ENCODE measurements at places on chromosomes 6 and 20. TPM values are rescaled to one million over a fixed set of nuclear protein-coding genes. Genes with fewer than 3 reads are reported as not detected.

DNA sequence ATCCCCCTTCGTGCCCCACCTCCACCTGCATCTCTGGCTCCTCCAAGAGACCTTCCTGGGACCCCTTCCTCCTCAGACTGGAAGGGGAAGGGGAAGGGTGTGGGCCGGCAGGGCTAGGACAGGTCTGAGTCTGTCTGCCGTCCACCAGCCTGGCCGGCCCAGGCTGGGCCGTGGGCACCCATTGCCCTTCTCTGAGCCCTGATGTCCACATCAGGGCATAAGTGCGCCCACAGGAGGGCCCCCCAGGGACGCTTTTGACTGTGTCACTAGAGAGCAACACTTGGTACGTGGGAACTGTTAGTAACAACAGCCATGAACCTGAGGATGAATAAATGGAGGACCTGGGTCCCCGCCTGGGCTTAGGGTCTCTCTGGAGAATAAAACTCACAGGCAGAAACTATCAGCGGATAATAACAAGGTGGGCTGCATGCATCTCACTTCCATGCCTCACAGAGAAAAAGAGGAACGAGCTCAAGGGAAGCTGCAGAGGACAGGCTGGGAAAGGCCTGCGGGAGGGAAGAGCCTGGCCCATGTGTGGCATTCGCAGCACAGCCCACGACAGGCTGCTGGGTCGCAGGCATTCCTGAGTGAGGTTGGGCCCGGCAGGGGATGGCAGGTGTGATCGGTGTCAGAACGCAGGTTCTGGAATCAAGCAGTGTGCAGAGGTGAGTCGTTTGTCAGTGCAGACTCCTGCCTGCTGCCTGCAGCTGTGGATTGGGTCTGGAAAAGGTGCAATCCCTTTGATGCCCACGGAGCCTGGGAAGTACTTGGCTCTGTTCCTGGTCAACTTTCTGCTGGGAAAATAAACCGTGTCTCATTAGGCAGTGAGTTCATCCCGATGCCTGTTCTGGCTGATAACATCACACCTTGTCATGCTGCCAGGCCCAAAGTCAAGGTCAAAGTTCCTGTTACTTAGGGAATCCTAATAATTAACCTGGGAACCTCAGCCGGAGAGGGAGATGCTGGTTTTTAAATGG is 60.9 kb downstream of the BCAS4 start:
- no peaks in the 10 kb centered on the region for H3K36me3 ChIP-seq
- H3K27ac ChIP-seq = no peak overlapping the region
- H3K27me3 ChIP-seq = no peaks in the 10 kb centered on the region
- H3K4me3 ChIP-seq = no peak overlapping the region

GRCh38 chr20:38969708-38970107 is 7.6 kb downstream of the DHX35 start:
- peak overlapping the region; percentile 79 for H3K27ac ChIP-seq
- H3K36me3 ChIP-seq = no peaks in the 10 kb centered on the region
- peaks cover 60% of the 10 kb centered on the region for H3K4me1 ChIP-seq
- no peaks in the 10 kb centered on the region for H3K27me3 ChIP-seq
- H3K4me3 ChIP-seq = no peak overlapping the region

DNA sequence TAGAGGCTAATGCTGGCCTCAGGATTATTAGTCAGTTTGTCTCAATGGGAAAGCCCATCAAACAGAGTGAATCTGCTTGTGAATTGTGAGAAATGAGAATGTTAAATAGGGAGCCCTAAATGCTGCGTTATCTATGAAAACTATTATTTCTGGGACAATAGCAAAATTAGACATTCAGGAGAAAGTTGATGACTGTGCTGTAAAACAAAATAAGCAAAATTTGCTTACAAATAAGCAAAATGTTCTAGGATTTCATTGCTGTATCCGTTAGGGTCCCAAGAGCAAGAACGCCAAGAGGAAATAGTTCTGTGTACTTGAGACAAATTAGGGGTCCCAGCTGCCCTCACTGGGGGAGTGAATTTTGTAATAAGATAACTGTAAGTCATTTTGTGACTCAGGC is 59.2 kb upstream of the RAB32 start:
- no peaks in the 10 kb centered on the region for H3K4me1 ChIP-seq
- no peak overlapping the region for H3K4me3 ChIP-seq
- H3K27ac ChIP-seq = no peak overlapping the region
- no peaks in the 10 kb centered on the region for H3K27me3 ChIP-seq

GRCh38 chr6:120671519-120671918 is 662.8 kb downstream of the TBC1D32 start:
- H3K36me3 ChIP-seq = no peaks in the 10 kb centered on the region
- H3K4me3 ChIP-seq = no peak overlapping the region
- no peak for DNase-seq
- no peak overlapping the region for H3K27ac ChIP-seq
- H3K27me3 ChIP-seq = no peaks in the 10 kb centered on the region
- no peaks in the 10 kb centered on the region for H3K4me1 ChIP-seq

The GPLD1 gene
- total RNA-seq = 3.8 TPM

DNA sequence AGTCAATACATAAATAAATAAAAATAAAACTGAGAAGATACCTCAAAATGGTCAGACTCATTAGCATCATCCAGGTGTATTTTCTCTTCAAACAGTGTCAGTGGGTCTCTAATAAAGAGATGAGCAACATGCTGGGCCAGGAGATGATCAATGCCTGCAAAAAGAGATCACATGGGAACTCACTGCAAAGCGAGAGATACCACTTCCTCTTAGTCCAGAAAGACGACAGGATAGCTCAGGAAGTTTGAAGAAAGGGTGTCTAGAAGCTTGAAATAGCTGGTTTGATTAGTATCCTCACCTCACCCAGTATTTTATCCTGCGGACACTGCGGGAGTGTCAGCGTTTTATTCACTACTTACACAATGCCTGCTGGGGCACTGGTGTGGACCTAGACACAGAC is 38.0 kb downstream of the GCLC start:
- DNase-seq = no peak
- H3K4me3 ChIP-seq = no peak overlapping the region
- H3K36me3 ChIP-seq = peaks cover 42% of the 10 kb centered on the region
- H3K27ac ChIP-seq = no peak overlapping the region

The LAMA2 gene
- total RNA-seq = 115 TPM

DNA sequence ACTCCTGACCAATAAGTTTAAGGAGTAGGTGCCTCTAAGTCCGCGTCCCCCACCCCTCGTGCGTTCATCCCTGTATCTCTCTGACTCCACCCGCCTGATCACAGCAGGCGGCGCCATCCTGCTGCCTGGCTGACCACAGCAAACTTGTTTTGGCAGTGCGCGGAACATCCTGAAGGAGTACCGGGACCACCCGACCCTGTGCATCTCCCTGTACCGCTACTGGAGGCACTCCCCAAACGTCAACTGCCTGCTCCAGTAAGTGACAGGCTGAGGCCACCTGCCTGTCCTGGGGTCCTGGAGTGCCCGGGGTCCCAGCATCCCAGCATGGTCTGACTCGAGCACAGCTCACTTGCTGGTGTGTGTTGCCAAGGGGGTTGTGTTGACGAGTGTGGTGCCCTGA is 19.0 kb downstream of the PNLDC1 start:
- H3K27ac ChIP-seq = no peak overlapping the region
- no peak overlapping the region for H3K4me3 ChIP-seq
- no peaks in the 10 kb centered on the region for H3K4me1 ChIP-seq
- H3K36me3 ChIP-seq = no peaks in the 10 kb centered on the region
- DNase-seq = no peak
- no peaks in the 10 kb centered on the region for H3K27me3 ChIP-seq

GRCh38 chr6:137261361-137261760 is 42.2 kb upstream of the IFNGR1 start:
- H3K27me3 ChIP-seq = no peaks in the 10 kb centered on the region
- no peak for DNase-seq
- peaks cover 36% of the 10 kb centered on the region for H3K4me1 ChIP-seq

GRCh38 chr6:40819182-40819834 is 219.7 kb downstream of the UNC5CL start:
- no peak for DNase-seq
- H3K27ac ChIP-seq = no peak overlapping the region

- no peak for DNase-seq
- H3K36me3 ChIP-seq = no peaks in the 10 kb centered on the region
- H3K27me3 ChIP-seq = no peaks in the 10 kb centered on the region
- H3K4me3 ChIP-seq = no peak overlapping the region
- H3K4me1 ChIP-seq = no peaks in the 10 kb centered on the region
- H3K27ac ChIP-seq = no peak overlapping the region
Observed at GRCh38 chr6:121142093-121142492, 192.2 kb downstream of the TBC1D32 start.

DNA sequence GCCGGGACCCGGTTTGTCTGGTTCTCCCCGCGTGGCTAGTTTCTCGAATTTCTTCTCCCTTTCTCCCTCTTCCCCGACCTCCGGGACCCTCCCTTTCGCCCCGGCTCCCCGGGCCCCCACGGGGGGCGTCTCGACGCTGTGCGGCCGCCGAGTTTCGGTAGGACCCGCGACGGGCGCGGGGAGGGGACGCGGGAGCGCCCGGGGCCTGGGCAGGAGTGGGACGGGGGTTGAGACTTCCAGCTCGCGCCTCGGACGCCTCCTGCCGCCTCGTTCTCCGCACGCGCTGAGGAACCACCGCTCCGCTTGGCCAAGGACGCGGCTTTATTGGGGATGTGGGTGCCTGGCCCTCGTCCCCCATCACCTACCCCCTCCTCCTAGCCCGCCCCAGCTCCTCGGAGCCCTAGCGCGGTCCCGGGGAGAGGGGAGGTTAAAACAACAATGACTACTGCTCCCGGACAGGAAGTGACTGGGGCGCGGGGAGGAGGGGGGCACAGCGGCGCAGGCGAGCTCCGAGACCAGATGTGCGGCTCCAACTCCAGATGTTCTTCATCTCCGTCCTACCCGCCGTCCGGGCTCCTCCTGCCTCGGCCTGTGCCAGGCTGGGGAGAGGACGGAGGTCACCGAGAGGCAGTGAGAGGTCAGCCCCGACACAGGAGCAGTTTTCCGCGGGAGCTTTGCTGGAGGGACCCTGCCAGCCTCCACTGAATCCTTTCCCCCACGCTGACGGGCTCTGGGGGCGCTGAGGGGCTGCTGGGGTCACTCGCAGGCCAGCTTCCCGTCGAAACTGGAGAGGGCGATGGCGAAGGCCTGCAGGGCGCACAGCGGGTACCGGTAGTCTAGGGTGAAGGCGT is 917 bp upstream of the TEAD3 start:
- DNase-seq = no peak
- H3K36me3 ChIP-seq = no peaks in the 10 kb centered on the region
- H3K4me3 ChIP-seq = peak overlapping the region; percentile 99
- peaks cover 52% of the 10 kb centered on the region for H3K4me1 ChIP-seq
- peak overlapping the region; percentile 97 for H3K27ac ChIP-seq
- no peaks in the 10 kb centered on the region for H3K27me3 ChIP-seq

- H3K36me3 ChIP-seq = no peaks in the 10 kb centered on the region
- DNase-seq = no peak
- H3K27me3 ChIP-seq = no peaks in the 10 kb centered on the region
- H3K27ac ChIP-seq = peak overlapping the region; percentile 56
Observed at GRCh38 chr6:69784595-69785377, 12.0 kb downstream of the LMBRD1 start.

- H3K4me1 ChIP-seq = peaks cover 17% of the 10 kb centered on the region
- H3K27me3 ChIP-seq = no peaks in the 10 kb centered on the region
- DNase-seq = no peak
- no peaks in the 10 kb centered on the region for H3K36me3 ChIP-seq
- no peak overlapping the region for H3K4me3 ChIP-seq
- no peak overlapping the region for H3K27ac ChIP-seq
Observed at GRCh38 chr6:6654599-6655575, 66.4 kb downstream of the LY86 start.

GRCh38 chr20:38569747-38570525 is 11.1 kb upstream of the ADIG start:
- H3K4me1 ChIP-seq = no peaks in the 10 kb centered on the region
- H3K27me3 ChIP-seq = no peaks in the 10 kb centered on the region
- DNase-seq = no peak
- H3K4me3 ChIP-seq = no peak overlapping the region
- no peak overlapping the region for H3K27ac ChIP-seq

- H3K27me3 ChIP-seq = no peaks in the 10 kb centered on the region
- DNase-seq = no peak
- H3K27ac ChIP-seq = no peak within 1 kb of the TSS
- H3K36me3 ChIP-seq = no peaks in the 10 kb centered on the region
- no peak within 1 kb of the TSS for H3K4me3 ChIP-seq
- no peaks in the 10 kb centered on the region for H3K4me1 ChIP-seq
Observed at GRCh38 chr20:45174434-45175364, at the start of gene PI3. Gene PI3 (plus strand): TSS chr20:45174902. CDS start chr20:45174923, 21 bp downstream.

The MICB gene
- total RNA-seq = 0.46 TPM

DNA sequence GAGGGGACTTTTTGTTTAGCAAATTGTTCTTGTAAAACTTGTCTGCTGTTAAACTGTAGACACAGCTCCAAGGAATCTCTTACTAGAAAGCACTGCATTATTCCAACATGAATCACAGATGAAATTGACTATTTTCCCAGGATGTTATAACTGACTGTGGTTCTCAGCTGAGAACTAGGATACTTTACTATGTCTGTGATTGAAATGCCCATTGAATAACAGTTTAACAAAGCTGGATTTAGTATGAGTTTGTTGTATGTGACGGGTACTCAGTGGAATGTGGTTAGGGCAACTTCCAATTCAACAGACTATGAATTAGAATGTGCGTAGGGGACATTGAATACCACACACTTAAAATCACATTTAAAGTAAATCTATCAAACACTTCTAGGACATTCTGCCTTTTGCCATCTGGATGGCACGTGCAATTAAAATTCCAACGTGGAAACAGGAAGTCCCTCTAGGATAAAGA is 193.4 kb upstream of the PREP start:
- no peak for DNase-seq
- H3K4me1 ChIP-seq = peaks cover 74% of the 10 kb centered on the region
- no peaks in the 10 kb centered on the region for H3K36me3 ChIP-seq

All from esophagus muscularis mucosa (tissue), 4 donors.